Kidney epithelial cell (primary cell): ENCODE measurements at places on chromosomes 7 and 10. TPM values are rescaled to one million over a fixed set of nuclear protein-coding genes. Genes with fewer than 3 reads are reported as not detected.
A peak's percentile ranks its signal among the peaks of the same experiment; 100 is the strongest.

DNA sequence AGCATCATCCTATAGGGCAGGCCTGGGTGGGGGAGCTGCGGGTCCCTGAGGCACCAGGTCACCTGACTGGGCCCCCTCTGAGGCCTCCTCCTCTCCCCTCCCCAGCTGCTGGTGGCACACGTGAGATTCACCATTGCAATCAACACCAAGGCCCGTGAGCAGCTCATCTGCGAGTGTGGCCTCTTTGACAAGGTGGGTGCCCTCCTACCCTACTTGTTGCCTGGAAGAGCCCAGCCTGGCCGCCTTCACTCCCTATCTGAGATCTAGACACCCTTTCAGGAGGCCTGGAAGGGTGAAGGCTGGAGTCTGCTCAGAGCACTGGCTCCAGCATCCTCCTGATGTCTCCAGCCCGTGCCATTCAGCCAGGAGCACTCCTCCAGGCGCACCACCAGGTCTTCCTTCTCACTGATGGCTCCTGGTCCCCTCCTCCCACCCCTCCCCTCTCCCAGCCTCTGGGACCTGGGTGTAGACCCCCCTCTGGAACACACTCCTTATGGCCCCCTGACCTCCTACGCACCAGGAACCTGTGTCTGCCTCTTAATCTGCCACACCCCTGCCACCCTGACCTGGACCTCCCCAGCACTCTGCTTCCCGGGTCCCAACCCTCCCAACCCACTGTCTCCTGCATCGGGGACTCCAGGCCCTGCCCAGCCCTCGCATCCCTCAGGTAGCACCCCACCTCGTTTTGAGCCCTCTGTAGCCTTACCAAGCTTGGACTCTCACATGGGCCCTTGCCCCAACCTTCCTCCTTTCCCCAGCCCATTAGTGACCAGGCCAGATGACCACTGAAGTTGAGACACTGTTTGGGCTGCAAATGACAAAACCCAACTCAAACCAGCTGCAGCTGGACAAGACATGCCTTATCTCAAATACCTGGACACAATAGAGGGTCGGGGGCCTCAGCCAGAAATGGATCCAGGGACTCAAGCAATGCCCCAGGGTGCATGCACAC, 67.5 kb downstream of the ALOX5 start:
- DNase-seq = no peak

GRCh38 chr7:22361795-22362194, 4.8 kb upstream of the RAPGEF5 start:
- no peak for DNase-seq

GRCh38 chr10:17580885-17581284, 36.3 kb downstream of the HACD1 start:
- DNase-seq = no peak

- DNase-seq = peak; percentile 9
These were observed 285.8 kb upstream of the CACNA2D1 start for GRCh38 chr7:82729172-82730030.

- peak; percentile 79 for DNase-seq
These were observed 288.1 kb downstream of the PARD3 start for GRCh38 chr10:34526758-34527730.

DNA sequence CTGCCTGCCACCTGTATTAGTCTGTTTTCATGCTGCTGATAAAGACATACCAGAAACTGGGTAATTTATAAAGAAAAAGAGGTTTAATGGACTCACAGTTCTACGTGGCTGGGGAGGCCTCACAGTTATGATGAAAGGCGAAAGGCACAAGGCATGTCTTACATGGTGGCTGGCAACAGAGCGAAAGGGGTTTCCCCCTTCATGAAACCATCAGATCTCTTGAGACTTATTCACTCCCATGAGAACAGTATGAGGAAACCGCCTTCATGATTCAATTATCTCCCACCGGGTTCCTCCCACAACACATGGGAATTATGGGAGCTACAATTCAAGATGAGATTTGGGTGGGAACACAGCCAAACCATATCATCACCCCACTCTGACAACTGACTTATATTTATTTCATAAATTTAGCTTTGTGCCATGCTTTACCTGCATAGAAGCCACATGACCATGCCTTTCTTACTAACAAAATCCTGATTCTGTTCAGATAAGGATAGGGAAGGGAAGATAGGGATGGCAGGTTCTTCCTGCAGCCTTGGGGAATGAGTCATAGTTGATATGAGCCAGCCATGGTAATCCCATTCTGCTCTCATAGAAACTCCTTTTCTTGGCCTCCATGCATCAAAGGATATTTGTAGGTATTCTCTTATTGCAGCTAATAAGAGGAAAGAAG, 191.3 kb upstream of the AGK start:
- no peak for DNase-seq

Gene ZSCAN21
- total RNA-seq = 14.8 and 21.7 TPM in 2 replicates

Gene ITPRID1
- not detected in 2 replicates for total RNA-seq

GRCh38 chr10:58275908-58276307, 6.9 kb downstream of the CISD1 start:
- DNase-seq = no peak

DNA sequence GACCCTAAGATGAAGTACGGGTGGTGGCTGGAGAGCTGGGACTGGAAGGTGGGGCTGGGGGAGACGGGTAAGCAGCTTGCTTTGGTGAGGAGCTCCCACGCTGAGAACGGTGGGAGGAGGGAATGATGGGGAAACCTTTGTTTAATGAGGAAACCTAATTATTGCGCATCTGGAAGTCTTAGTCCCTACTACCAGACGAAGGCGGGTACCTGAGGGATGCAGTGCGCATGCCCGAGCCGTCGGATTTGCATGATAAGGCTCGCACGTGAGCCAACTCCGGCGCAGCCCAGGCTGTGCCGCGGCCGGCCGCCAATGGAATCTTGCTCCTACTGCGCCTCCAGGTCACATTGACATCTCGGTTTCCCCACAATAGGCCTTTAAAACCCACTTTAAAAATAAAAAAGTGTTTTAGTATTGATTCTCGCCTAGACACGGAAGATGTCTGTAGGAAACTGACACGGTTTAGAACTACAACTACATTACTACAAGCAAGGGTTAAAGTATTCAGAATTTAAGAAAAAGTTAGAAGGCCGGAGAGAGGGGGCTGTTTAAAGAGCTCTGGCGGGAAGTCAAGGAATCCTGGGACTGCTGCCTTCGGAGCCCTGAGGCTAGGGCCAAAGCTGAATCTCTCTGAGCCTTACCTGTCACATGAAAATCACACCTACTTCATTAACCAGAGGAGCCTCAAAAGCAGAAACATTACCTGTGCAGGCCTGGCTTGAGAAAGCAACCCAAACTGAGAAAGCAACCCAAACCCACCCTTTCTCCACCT, 12.1 kb upstream of the DLX6 start:
- no peak for DNase-seq
